Stimulated activated naive CD4-positive, alpha-beta T cell (primary cell): ENCODE measurements at places on chromosomes 6 and 20.

- no peak for DNase-seq
These were observed 2.1 kb downstream of the TTK start for GRCh38 chr6:80006541-80006940.

GRCh38 chr6:44771647-44772415, 384.3 kb downstream of the CDC5L start:
- no peak for DNase-seq

GRCh38 chr6:36326356-36326995, 10.2 kb downstream of the BNIP5 start:
- no peak for DNase-seq

GRCh38 chr20:13007596-13007995, 1.2 kb upstream of the SPTLC3 start:
- no peak for DNase-seq

GRCh38 chr6:147930745-147931144, 411.9 kb upstream of the SASH1 start:
- no peak for DNase-seq

- no peak for DNase-seq
These were observed 117.5 kb downstream of the SCML4 start for GRCh38 chr6:107706516-107707115.

- DNase-seq, result no peak
These were observed 623.4 kb downstream of the CDH26 start for GRCh38 chr20:60581606-60582115.

DNA sequence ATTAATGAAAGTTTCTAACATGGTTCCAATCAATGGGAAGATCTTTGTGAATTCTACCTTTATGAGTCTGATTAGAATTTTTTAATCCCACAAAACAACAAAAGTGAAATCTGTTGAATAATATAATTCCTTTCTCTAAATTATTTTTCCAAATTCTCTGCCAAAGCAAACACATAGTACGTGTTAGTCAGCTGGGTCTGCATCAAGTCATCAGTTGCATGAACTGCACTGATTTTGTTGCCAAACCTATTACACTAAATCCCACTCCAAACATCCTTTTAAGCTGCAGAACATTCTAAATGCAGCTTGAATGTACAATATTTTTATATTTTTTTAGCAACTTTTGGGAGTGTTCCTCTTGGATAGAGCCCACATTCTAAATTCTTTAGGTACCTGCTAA, 199.0 kb upstream of the HSF2 start:
- no peak for DNase-seq
